ENCODE measurements at places on chromosomes 11 and 22. TPM values are rescaled to one million over a fixed set of nuclear protein-coding genes. Genes with fewer than 3 reads are reported as not detected.

Gene SHISAL1
- total RNA-seq: 0.27 TPM

Gene VPREB3
- 1.2 TPM for total RNA-seq

- H3K36me3 ChIP-seq: peaks cover 5% of the 10 kb centered on the region
- DNase-seq: peak; percentile 20
- H3K4me3 ChIP-seq: no peak overlapping the region
- H3K4me1 ChIP-seq: peaks cover 16% of the 10 kb centered on the region
- H3K27ac ChIP-seq: no peak overlapping the region
Measured at GRCh38 chr11:65849771-65850216, 8.2 kb downstream of the CFL1 start.

DNA sequence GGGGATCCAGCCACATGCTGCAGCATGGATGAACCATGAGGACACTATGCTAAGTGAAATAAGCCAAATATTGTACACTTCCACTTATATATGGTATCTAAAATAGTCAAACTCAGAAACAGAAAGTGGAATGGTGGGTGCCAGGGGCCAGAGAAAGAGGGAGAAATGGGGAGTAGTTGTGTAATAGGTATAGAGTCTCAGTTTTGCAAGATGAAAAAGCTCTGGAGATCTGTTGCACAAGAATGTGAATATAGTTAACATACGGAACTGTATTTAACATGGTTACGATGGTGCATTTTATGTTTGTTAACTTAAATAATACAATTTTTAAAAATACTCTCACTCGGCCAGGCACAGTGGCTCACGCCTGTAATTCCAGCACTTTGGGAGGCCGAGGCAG lies 21.2 kb downstream of the GDPD5 start:
- no peaks in the 10 kb centered on the region for H3K4me1 ChIP-seq
- no peak for DNase-seq
- H3K27me3 ChIP-seq: no peaks in the 10 kb centered on the region
- no peak overlapping the region for H3K27ac ChIP-seq
- H3K4me3 ChIP-seq: no peak overlapping the region

- peaks cover 8% of the 10 kb centered on the region for H3K4me1 ChIP-seq
- H3K27me3 ChIP-seq: no peaks in the 10 kb centered on the region
- H3K4me3 ChIP-seq: peak overlapping the region; percentile 75
- H3K27ac ChIP-seq: peak overlapping the region; percentile 97
- no peaks in the 10 kb centered on the region for H3K36me3 ChIP-seq
Measured at GRCh38 chr11:68271023-68271780, 571 bp downstream of the C11orf24 start.

- DNase-seq: no peak
- no peak overlapping the region for H3K27ac ChIP-seq
- H3K27me3 ChIP-seq: no peaks in the 10 kb centered on the region
- no peak overlapping the region for H3K4me3 ChIP-seq
Measured at GRCh38 chr11:15370495-15371147, 255.9 kb downstream of the INSC start.

GRCh38 chr11:71500601-71501021 lies 26.5 kb upstream of the KRTAP5-7 start:
- peaks cover 21% of the 10 kb centered on the region for H3K36me3 ChIP-seq
- no peak overlapping the region for H3K27ac ChIP-seq
- peak; percentile 34 for DNase-seq

- no peaks in the 10 kb centered on the region for H3K4me1 ChIP-seq
- H3K4me3 ChIP-seq: peak overlapping the region; percentile 24
- no peak for DNase-seq
- no peaks in the 10 kb centered on the region for H3K36me3 ChIP-seq
Measured at GRCh38 chr11:104918113-104918824, 20.0 kb upstream of the CASP12 start.

- H3K27me3 ChIP-seq: no peaks in the 10 kb centered on the region
- H3K4me1 ChIP-seq: no peaks in the 10 kb centered on the region
- no peaks in the 10 kb centered on the region for H3K36me3 ChIP-seq
- no peak overlapping the region for H3K27ac ChIP-seq
- DNase-seq: no peak
Measured at GRCh38 chr11:129596351-129596750, 219.3 kb upstream of the TMEM45B start.

DNA sequence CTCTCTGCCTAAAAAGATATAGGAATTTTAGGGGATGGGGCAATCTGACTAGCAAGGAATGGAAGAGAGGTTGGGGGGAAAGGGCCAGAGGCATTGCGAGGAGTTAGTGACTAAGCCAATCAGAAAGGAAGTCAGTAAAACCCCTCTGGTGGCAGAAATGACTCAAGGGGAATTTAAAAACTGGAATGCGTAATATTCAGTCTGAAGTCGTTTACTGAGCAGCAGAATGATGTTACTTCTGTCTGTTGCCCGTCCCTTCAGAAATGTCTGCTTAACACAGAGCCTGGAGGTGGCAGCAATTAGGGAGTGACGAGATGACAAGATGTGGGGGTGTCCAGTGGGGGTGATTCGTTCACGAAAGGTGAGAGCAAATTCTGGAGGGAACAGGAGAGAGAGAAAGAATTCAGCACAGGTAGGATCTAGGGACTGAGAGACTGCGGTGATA lies 107.7 kb upstream of the CLMP start:
- peaks cover 6% of the 10 kb centered on the region for H3K27me3 ChIP-seq
- no peaks in the 10 kb centered on the region for H3K4me1 ChIP-seq
- no peak for DNase-seq
- H3K4me3 ChIP-seq: no peak overlapping the region

DNA sequence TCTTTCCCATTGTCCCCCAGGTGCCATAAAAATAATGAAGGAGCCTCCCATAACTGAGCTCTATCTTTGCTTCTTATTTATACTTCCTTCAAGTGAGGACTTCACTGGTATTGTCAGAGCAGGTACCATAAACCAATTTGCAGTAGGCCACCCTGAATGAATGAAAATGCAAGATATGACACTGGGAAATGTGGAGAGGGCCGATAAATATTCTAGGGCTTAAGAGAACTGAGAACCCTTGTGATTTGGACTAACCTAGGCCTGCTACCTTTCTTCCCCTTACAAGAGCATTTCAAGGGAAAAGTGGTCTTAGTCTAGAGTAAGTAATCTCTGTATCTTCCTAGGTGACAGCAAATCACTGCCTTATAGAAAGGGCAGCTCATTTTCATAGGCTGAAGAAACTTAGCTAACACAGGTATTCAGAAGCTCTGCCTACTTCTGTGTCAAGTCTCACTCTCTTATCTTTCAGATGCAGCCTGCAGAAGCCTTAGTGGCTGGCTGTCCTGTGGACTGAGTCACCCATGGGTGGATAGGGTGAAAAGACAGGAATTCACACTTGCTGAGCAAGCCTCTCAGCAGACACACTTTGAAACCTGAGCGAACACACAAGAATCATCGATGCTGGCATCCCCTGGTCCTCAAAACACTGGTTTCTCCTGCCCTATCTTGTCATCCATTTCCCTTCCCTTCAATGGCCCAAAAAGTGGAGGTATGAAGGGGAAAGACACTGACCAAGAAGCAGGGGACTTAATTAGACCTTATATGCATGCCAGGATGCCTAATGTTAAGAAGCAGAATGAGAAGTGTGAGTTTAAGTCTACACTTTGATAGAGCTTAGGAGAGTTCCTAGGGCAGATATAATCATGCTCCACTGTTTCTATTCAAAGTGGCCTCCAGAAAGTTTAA lies 15.2 kb downstream of the NRIP3 start:
- no peaks in the 10 kb centered on the region for H3K36me3 ChIP-seq
- H3K27me3 ChIP-seq: no peaks in the 10 kb centered on the region
- no peak overlapping the region for H3K4me3 ChIP-seq
- DNase-seq: no peak

GRCh38 chr22:35868938-35869337 lies 151.3 kb downstream of the APOL5 start:
- no peak overlapping the region for H3K27ac ChIP-seq
- no peaks in the 10 kb centered on the region for H3K36me3 ChIP-seq
- no peaks in the 10 kb centered on the region for H3K4me1 ChIP-seq
- H3K4me3 ChIP-seq: no peak overlapping the region

Gene LRRN4CL
- 0.82 TPM for total RNA-seq

DNA sequence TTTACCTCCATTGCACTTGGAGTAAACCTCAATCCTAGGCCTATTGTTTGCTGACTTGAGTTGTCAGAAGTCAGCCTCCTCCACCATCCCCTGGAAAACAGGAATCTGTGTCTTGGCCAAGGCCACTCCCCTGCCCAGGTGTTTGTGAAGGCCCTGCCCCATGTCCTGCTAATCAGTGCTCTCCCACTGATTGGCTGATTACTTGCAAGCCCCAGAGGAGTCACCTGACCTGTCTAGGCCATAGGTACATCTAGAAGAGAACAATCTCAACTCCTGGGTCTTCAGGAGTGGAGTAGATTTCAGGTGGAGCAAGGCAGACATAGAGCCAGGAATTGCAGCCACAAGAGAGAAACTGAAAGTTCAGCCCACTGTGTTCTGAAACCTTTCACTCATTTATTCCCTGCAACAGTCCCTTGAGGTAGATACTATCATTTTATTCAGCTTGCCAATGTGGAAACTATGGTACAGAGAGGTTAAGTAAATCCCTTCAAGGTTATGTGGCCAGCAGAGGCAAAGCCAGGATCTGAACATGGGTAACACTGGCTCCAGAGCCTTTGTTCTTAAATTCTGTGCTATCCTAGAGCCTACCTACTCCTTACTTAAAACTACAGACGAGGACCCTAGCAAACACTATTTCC lies 10.4 kb downstream of the OAF start:
- H3K27me3 ChIP-seq: no peaks in the 10 kb centered on the region
- H3K4me1 ChIP-seq: no peaks in the 10 kb centered on the region
- no peak overlapping the region for H3K4me3 ChIP-seq
- no peaks in the 10 kb centered on the region for H3K36me3 ChIP-seq
- peak overlapping the region; percentile 4 for H3K27ac ChIP-seq
- DNase-seq: peak; percentile 83

GRCh38 chr11:111731821-111732220 lies 34.4 kb downstream of the PPP2R1B start:
- H3K27ac ChIP-seq: peak overlapping the region; percentile 5
- DNase-seq: no peak
- H3K36me3 ChIP-seq: no peaks in the 10 kb centered on the region
- no peaks in the 10 kb centered on the region for H3K4me1 ChIP-seq
- no peak overlapping the region for H3K4me3 ChIP-seq
- no peaks in the 10 kb centered on the region for H3K27me3 ChIP-seq

GRCh38 chr11:19164230-19164855 lies 37.4 kb downstream of the CSRP3 start:
- no peak overlapping the region for H3K27ac ChIP-seq
- no peaks in the 10 kb centered on the region for H3K36me3 ChIP-seq

Gene ADORA2A
- 1.5 TPM for total RNA-seq

DNA sequence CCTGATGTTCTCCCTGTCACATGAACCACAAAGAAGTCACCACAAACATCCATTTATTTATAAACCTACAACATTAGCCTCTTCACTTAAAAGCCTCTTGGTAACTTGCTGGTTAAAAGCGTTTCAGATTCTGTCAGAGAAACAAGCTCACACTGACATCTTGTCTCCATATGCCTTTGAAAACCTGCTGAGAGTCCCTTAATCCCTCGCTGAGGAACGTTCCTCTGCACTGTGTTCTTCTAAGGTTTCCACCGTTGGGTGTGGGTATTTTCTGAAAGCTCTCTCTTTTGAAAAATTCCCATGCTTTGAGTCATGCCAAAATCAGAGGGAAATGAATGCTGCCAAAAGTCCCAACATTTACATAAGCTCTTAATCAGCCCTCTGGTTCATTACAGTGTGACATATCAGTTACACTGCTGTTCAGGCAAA lies 149.8 kb downstream of the CCDC34 start:
- no peak overlapping the region for H3K4me3 ChIP-seq
- H3K4me1 ChIP-seq: no peaks in the 10 kb centered on the region
- H3K27ac ChIP-seq: no peak overlapping the region

GRCh38 chr22:25754527-25755202 lies 12.7 kb downstream of the MYO18B start:
- no peaks in the 10 kb centered on the region for H3K27me3 ChIP-seq
- H3K36me3 ChIP-seq: no peaks in the 10 kb centered on the region
- H3K4me1 ChIP-seq: no peaks in the 10 kb centered on the region
- no peak overlapping the region for H3K4me3 ChIP-seq

Gene CHRM1
- 1.2 TPM for total RNA-seq

DNA sequence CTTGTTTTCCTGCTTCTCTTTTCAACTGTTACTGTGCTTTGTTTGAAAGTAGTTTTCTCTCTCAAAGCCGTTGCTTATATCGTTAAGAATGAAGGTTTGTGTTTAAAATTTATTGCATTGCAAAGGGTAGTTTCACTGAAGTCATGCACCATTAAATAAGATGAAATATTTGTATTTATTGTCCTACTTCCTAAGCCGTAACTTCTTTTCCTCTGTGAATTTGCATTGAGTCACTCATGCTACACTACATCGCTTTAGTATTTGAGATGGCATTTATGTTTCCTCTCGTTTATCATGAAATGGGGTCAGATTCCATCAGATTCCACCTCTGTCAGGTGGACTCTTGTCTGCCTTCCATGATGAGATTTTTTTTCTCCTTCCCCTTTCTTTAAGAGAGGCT lies 65.8 kb upstream of the RASSF10 start:
- no peak for DNase-seq
- H3K27ac ChIP-seq: no peak overlapping the region
- no peaks in the 10 kb centered on the region for H3K27me3 ChIP-seq
- H3K36me3 ChIP-seq: no peaks in the 10 kb centered on the region
- H3K4me3 ChIP-seq: no peak overlapping the region

DNA sequence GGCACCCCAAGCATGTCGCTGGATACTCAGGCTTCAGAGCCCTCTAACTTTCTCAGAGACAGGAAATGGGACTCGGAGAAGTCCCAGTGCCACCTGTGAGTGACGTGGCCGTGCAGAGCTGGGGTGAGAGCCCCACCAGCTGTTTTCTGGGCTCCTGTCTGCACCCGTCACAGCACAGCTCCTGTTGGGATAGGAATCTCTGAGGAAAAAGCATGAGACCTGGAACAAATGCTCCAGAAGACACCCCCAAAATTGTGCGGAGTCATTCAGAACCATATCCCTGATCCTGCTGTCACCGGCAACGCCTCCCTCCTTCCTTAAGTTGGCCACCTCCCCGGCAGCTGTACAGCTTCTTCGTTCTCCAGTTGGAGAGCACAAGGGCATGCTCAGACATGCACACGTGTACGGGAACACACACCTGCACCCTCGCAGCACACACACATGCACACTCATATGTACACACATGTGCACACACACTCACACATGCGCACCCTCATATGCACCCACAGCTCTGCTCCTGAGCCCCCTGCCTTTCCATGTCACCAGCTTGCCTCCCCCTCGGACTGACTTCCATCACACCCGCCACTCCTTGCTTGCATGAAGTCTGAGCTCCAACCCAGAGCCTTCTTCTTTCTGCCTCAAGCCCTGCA lies 1430.0 kb downstream of the BRD1 start:
- no peak overlapping the region for H3K27ac ChIP-seq
- H3K36me3 ChIP-seq: no peaks in the 10 kb centered on the region
- no peak overlapping the region for H3K4me3 ChIP-seq
- DNase-seq: no peak
- H3K4me1 ChIP-seq: no peaks in the 10 kb centered on the region
- H3K27me3 ChIP-seq: no peaks in the 10 kb centered on the region

Gene TPBGL
- 0.11 TPM for total RNA-seq
